ENCODE measurements at places on chromosomes 5 and 9.

- DNase-seq: no peak
Observed at GRCh38 chr9:6960777-6961176, 203.0 kb downstream of the KDM4C start.

DNA sequence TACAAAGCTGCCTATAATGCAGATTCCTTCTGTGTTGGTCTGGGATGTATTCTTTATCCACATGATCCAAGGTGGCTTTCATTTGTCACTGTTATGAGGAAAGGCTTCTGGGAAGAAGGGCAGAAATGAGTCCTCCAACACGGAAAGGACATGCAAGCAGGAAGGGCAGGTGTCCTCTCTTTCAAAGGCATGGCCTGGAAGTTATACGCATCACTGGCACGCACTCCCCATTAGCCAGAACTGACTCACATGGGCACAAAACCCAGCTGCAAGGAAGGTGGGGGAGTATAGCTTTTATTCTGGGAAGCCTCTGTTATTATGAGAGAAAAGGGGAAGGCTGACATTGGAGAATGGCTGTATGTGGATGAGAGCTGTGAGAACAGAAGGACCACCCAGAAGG lies 141.3 kb upstream of the ZNF618 start:
- DNase-seq: no peak

- DNase-seq: peak; percentile 88
Observed at GRCh38 chr9:127185931-127186781, 63.7 kb upstream of the ANGPTL2 start.

- DNase-seq: no peak
Observed at GRCh38 chr9:12765088-12765798, 9.6 kb upstream of the LURAP1L start.

- DNase-seq: no peak
Observed at GRCh38 chr9:127360829-127361228, 36.1 kb upstream of the SLC2A8 start.

- DNase-seq: no peak
Observed at GRCh38 chr5:155299386-155300005, 285.9 kb downstream of the KIF4B start.

DNA sequence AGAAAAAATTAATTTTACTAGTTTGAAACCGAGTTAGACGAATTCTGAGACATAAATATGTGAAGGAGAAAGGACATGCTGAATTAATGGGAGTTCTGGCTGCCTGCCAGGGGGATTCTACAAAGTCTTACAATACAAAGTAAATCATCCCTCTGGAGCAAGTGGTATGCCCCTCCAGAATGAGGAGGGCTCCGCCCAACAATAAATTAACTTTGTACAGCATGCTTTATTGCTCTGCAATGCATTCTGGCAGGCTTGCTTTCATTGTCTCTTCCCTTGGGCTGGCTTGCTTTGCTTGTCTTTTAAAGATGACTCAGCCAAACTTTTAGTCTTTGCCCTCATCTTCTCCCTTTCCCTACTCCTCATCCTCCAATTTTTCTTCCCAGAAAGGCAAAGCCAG lies 11.7 kb upstream of the PCDHB1 start:
- no peak for DNase-seq

- no peak for DNase-seq
Observed at GRCh38 chr9:35603506-35603985, 1.5 kb upstream of the TESK1 start.

GRCh38 chr5:97141539-97141938 lies 872 bp downstream of the LIX1 start:
- no peak for DNase-seq

Data from thoracic aorta (tissue), 2 donors.